ENCODE measurements at places on chromosomes 7 and 10.
A peak's percentile ranks its signal among the peaks of the same experiment; 100 is the strongest.

DNA sequence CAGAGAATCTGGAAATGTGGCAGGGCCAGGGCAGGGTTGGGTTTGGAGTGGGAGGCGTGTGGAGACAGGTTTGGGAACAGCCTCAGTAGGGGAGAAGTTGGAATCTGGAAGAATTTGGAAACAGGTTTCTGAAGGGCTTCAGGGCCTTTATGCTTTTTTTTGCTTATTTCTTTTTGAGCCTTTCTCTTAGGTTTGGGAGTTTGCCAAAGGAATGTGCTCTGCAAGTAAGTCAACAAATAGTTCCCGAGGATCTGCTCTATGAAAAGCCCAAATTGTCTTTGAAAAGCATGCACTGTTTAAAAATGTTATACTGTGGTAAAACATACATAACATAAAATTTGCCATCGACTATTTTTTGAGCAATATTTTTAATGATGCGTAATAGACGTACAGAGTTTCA lies 86.7 kb upstream of the ADRB1 start:
- DNase-seq: peak; percentile 42

DNA sequence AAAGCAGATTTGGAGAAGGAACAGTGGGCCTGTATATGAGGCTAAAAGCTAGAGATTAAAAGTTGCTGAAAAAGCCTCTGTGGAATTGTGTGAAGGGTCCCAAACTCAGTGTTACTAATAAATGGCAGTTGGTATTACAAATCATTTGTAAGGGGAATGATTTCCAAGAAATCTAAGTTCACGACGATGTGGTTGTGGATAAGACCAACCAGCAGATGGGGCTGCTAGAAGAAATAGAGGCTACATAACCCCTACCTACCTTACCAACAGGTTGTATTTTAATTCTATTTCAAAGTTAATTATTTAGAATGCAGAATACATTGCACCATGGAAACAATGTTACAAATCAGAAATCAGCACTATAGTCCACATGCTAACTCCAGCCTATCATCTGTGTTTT lies 377.1 kb downstream of the HPSE2 start:
- no peak for DNase-seq

- DNase-seq: no peak
Measured at GRCh38 chr7:39587393-39587792, 21.2 kb downstream of the YAE1 start.

DNA sequence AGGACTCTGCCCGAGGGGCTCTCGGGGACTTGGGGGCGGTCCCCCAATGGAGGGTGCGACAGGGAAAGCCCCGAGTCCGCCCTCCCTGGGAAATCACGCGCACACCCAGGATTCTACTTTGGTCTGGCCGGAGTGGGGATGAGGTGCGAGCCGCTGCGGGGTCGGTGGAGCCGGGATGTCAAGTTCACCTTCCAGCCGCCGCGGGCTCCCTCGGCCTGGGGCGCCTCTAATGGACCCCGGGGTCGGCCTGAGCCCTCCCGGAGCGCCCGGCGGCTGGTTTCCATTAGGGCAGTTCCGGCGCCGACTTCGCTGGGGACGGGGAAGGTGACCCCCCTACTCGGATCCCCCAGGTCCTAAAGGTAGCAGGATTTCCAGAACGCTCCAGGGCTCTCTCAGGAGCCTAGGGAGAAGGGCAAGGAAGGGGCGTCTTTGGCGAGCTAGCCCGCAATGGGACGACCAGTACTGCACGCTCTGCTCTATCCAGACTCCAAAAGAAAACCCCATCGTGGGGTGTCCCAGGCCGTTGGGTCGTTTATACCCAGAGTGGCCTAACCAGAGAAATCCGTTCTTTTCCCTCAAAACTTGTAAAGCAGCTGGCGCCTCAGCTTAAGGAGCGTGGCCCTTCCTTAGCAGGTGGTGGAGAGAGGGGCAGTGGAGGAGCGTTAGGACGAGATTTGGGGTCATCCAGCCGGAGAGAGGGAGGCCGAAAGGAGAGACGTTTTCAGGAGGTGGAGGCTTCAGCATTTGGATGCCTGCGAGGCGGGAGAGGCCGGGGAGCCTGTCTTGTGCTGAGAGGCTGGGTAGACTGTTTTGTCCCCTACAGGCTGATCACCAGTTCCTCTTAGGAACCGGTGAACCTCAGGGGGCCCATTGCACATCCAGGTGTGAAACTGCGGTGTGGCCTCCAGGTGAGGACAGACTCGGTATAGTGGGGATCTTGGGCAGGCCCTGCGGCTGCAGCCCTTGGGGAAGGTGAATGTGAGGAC lies 860 bp upstream of the WDR86 start:
- DNase-seq: no peak

DNA sequence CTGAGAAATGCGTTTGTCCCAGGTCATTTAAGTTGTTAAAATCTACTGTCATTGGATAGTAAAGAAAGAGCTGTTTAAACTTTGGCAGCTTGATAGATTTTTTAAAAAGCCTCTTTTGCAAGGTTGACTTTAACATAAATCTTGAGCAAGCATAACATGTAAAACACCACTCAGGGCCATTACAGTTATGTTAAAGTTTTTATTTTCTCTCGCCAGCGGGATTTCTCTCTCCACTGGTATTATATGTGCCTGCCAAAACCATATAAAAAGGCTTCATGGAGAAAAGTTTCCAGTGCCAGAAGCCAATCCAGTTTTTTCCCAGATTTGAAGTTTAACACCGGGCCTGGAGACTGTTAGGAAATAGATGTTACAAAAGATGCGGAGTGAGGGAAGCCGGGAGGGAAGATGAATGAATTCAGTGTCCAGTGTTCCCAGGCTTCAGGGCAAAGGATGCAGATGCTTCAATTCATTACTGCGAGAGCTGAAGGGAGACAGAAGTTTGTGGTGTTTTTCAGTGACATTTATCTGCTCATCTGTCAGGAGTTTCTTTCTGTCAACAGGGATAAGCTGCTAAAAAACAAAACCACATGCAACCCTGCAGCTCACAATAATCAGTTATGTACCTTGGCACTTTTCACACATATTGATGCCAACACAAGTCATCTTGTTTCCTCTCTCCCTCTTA lies 155.5 kb downstream of the SPAG6 start:
- DNase-seq: peak; percentile 65

DNA sequence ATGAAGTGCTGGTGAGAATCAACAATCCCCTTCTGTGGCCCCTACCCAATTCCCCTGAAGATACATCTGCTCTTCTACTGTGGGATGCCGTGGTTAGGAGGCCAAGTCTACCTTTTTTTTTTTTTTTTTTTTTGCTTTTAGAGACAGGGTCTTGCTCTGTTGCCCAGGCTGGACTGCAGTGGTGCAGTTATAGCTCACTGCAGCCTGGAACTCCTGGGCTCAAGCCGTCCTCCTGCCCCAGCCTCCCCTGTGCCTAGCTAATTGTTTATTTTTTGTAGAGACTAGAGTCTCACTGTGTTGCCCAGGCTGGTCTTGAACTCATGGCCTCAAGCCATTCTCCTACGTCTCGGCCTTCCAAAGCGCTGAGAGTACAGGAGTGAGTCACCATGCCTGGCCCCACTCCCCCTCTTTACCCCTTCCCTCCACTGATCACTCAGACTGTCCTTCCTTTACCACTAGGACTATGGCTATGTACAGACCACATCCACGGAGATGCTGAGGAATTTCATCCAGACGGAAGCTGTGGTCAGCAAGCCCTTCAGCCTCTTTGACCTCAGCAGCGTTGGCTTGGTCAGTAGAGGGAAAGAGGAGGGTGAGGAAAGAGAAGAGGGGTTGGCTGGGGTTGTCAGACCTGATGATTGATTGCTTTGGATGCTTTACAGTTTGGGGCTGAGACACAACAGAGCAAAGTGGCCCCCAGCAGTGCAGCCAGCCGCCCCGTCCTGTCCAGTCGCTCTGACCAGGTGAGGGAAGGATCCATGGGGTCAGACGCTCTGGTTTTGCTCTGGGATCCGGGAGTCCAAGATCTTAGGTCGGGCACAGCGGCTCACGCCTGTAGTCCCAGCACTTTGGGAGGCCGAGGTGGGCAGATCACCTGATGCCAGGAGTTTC lies 1.8 kb downstream of the AP4M1 start:
- DNase-seq: no peak

- no peak for DNase-seq
Measured at GRCh38 chr10:5570979-5571810, 46.4 kb downstream of the CALML3 start.

DNA sequence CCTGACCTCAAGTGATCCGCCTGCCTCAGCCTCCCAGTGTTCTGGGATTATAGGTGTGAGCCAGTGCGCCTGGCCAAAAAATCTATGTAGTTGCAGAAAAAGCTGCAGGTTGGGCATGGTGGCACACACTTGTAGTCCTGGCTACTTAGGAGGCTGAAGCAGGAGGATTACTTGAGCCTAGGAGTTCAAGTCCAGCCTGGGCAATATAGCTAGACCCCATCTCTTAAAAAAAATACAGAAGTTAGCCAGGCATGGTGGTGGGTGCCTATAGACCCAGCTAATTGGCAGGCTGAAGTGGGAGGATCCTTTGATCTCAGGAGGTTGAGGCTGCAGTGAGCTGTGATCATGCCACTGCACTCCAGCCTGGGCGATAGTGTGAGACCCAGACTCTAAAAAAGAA lies 24.8 kb upstream of the CAMK1D start:
- DNase-seq: no peak

GRCh38 chr10:3401491-3401938 lies 228.9 kb upstream of the PITRM1 start:
- DNase-seq: no peak

GRCh38 chr10:30502266-30503060 lies 68.5 kb downstream of the MAP3K8 start:
- peak; percentile 28 for DNase-seq

- DNase-seq: no peak
Measured at GRCh38 chr7:157553256-157553655, 216.5 kb downstream of the DNAJB6 start.

DNA sequence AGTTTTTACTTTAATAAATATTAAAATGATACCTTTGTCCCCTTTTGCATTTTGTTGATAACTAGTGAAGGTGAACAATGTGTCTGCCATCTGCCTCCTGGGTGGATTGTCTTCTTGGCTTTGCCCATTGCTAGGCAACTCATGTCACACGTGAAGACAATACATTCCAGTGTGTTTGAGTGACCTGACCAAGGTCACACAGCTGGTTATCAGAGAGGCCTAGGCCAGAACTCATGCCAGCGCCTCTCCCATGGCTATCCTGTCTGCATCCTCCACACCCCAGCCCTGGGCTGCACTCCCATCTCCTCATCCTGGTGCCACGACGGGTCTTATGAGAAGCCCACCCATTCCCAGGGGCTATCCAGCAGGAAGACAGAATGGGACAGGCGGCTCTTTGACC lies 108.7 kb downstream of the PLCE1 start:
- no peak for DNase-seq

GRCh38 chr7:101927802-101928201 lies 110.4 kb downstream of the CUX1 start:
- no peak for DNase-seq

GRCh38 chr7:98705626-98706025 lies 88.5 kb downstream of the NPTX2 start:
- no peak for DNase-seq

GRCh38 chr10:47207281-47207615 lies 92.7 kb upstream of the GDF10 start:
- DNase-seq: no peak

DNA sequence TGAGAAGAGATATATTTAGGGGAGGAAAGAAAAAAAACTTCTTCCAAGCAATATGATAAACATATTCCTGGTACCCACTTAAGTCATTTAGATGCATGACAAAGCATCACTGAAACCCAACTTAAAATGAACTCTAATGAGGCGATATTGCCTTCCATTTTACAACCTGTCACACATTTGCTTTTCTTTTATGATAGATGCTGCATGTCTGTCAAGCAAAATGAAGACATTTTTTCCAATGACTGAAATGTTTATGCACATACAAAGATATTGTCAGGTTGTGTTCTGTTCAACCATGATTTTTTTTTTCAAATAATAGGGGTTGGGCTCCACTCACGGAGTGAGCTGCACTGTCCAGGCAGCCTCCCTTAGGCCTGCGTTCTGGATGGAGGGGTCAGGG lies 894.4 kb downstream of the SORCS3 start:
- DNase-seq: no peak

GRCh38 chr7:77571801-77572200 lies 34.7 kb downstream of the PTPN12 start:
- no peak for DNase-seq

GRCh38 chr10:59055045-59055444 lies 121.4 kb upstream of the PHYHIPL start:
- DNase-seq: no peak

GRCh38 chr7:142874409-142874808 lies 11.1 kb downstream of the TRPV6 start:
- DNase-seq: no peak

DNA sequence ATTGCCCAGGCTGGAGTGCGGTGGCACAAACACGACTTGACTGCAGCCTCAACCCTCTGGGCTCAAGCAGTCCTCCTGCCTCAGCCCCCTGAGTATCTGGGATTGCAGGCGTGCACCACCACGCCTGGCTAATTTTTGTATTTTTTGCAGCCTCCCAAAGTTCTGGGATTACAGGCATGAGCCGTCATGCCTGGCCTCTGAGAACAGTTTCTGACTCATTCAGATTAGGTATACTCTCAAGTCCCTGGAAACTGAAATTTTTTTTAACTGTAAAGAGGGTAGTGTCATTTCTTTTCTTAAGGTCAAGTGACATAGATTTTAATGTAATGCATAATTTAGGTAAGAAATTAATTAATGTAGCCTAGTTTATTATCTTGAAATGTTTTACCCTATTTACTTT lies 104.7 kb downstream of the SEPTIN7 start:
- no peak for DNase-seq

DNA sequence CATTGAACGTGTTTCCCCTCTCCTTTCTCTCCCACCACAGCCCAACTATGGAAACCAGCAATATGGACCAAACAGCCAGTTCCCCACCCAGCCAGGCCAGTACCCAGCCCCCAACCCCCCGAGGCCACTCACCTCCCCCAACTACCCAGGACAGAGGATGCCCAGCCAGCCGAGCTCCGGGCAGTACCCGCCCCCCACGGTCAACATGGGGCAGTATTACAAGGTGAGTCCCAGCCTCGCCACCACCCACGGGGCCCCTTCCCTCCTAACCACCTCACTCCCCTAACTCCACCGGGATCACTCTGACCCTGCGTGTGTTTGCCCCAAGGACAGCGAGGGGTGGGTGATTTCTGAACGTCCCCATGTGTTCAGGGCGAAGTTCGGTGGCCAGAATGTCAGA lies 50.8 kb upstream of the PPIF start:
- DNase-seq: no peak
